ENCODE measurements at places on chromosomes 12 and 14.
A peak's percentile ranks its signal among the peaks of the same experiment; 100 is the strongest.

DNA sequence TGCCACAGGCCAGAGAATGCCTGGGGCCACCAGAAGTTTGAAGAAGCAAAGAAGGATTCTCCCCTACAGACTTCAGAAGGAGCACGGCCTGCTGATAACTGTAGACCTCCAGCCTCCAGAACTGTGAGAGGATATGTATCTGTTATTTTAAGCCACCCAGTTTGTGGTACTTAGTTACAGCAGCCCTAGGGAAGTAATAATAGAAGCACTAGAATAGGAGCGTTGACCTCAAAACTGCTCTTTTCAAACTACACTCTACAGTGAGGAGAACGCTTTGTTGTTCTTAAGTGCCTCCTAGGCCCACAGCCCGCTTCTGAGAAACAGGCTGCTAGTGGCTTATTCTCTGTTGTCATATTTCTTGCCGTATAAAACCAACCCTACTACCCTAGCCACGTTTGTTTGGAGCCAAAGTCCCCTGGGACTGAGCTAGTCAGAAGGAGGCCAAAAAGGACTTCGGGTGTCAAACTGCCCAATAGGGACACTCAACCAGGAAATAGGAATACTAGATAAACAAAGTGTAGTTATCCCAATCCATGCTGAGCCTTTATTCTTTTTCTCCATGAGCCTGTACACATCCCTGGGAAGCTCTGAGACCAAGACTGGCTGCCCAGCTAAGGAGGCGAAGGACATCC is 38.5 kb upstream of the FRS2 start:
- no peak for DNase-seq

GRCh38 chr12:75655315-75655806 is 144.0 kb upstream of the KRR1 start:
- no peak for DNase-seq

DNA sequence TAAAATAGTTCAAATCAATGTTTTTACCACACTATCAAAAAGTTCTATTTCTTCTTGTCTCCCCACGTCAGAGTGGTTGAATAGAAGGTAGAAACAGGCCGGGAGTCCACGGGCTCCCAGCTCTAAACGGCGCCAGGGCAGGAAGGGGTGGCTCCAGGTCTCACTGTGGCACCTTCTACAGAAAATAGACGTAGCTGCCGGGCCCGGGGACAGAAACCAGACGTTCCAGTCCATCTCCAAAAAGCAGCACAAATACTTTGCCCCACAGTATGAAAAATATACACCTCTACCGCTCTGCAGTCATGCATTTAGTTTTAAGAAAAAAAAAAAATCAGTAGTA is 30.9 kb downstream of the CCNK start:
- DNase-seq: no peak

DNA sequence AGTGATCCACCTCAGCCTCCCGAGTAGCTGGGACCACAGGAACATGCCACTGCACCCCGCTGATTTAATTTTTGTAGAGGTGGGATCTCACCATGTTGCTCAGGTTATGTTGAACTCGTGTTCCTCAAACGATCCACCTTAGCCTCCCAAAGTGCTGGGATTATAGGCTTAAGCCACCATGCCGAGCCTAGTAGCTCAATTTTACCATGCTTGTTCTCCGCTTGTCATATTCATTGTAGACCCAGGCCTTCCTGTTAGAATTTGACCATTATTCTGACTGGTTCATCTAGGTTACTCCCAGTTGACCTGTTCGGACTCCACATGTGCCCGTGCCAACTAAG is 24.7 kb downstream of the TMBIM6 start:
- no peak for DNase-seq

DNA sequence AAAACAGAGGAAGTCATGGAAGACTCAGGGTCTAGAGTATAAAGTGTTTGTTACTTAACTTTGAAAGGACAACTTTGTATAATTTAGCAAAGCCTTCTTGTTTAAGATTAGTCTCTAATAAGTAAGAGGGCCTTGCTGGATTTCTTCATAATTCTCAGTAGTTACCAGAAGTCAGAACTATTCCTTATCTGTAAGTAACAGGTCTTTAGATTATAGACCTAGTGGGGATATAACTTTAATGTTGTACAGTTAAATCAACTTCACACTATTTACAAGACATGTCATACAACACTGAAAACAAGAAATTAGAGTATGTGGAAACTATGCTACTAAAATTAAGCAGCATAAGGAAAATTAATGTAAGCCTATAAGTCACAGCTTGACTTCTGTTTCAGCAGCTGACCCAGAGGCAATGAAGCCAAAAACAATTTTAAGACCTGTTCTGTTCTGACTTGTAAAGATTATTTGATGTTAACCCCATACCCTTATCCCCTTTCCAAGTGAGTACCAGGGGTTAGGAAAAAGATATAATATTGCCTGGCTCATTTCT is 398.3 kb downstream of the RAD51B start:
- no peak for DNase-seq

DNA sequence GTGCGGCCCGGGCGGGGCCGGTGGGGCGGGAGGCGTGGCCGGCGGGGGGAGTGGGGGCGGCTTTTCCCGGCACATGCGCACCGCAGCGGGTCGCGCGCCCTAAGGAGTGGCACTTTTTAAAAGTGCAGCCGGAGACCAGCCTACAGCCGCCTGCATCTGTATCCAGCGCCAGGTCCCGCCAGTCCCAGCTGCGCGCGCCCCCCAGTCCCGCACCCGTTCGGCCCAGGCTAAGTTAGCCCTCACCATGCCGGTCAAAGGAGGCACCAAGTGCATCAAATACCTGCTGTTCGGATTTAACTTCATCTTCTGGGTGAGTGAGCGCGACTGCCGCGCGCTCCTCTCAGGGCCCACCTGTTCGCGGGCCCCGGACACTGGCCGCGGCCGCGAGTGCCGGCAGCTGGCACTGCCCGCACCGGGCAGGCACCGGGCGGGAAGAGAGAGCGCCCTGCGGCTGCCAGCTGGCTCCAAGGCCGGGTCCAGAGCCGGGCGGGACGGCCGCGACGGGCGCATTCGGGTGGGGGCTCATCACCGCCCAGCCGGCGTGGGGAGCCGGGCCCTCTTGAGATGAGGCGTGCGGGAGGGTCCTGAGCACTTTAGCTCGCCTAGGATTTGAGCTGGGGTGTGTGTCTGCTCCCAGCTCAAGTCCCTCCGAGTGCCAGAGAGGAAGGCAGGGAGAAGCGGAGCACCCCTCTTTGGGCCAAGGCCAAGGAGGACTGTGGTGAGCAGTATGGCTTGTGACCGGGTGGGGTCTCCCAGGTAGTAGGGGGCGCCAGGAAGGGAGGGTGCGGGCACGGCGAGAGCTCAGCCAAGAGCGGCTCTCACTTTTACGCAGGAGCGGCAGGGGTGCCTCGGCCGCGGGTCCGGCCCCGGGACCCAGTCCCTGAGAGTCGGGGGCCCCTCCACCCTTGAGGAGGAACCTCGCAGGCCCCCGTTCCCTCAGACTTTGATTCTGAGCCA is at the start of gene CD9:
Gene CD9 (plus strand): TSS at position 145 of the 957 bp plus-strand sequence. CDS start 100 bp downstream, at position 245.
- DNase-seq: no peak

DNA sequence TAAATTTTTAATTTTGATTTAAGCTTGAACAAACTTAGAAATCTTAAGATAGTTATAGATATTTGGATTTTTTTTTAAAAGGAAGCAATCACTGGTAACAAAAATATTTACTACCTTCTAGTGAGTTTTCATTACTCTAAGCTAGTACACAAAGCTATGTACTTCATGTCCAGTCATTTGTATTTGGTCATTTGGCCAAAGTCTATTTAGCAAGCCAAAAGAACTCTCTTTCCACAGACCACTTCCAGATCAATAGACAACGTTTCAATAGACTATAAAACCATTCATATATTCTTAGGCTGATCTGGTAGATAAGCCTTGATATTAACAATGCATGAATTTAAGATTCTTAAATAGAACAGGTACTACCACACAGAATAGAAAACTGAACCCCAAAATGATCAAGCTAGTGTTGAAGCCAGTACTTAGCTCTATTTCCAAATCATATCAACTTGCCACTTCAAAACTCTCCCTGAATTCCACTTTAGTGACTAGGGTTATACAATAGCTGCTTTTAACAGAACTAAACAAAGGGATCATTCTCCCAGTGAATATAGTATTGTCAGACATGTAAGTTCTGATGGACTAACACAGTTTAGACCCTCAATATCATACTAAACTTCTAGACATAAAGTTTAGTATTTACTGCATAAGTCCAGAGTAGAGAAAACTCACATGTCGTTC is 21.7 kb downstream of the CAPRIN2 start:
- DNase-seq: no peak

GRCh38 chr14:104392396-104393198 is 187.0 kb upstream of the C14orf180 start:
- DNase-seq: no peak

- no peak for DNase-seq
These were observed 79.2 kb downstream of the TBC1D30 start for GRCh38 chr12:64903479-64904152.

- no peak for DNase-seq
These were observed 56.9 kb downstream of the LMNTD1 start for GRCh38 chr12:25496098-25496587.

DNA sequence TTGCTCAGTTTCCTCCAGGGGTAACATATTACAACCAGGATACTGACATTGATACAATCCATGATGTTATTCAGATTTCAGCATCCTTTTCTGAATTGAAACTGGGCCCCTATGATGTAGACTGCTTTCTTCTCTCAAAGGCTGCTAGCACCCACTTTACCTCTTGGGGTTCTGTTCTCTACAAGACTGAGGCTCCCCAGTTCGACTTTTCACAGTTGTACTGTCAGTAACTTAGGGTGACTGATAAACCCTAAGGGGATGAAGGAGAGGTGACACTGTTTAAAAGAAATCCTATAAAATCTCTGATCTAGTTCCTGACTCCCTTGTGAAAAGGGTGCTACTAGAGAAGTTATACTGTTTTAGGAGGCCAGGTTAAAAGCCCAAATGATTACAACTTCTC is 818 bp downstream of the VPS33A start:
- DNase-seq: peak; percentile 17

DNA sequence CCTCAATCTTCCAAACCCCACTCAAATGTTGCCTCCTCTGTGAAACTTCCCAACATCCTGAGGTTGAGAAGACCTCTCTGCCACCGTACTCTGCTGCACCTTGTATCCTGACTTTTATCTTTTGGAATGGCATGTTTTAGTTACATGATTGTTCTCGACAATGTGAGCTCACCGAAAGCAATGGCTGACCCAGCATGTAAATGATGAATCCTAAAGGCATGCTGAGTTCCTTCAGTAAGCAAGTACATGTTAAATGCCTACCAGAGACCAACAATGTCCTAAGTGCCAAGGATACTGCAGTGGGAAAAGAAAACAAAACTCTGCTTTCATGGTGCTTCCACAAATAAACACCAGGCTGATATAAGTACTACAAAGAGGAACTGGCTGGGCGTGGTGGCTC is 13.7 kb downstream of the PPP1R13B start:
- DNase-seq: no peak

- no peak for DNase-seq
These were observed 44.8 kb upstream of the METAP2 start for GRCh38 chr12:95429172-95429510.

DNA sequence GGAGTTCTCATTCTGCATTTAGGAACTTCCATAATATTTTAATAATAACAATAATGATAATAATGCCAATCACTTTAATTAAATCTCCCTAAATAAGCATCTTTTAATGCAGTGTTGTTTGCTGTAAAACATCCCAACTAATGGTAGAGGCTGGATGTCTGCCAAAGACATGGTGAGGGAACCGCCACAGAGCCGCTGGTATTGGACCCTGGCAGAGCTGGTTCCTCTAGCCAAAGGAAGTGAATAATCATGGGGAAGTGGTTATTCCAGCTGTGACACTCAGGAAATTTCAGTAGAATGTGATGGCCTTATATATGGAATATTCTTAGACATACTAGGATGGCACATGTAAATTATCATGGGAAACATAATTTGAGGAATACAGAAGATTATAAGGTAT is 483.3 kb downstream of the ZFP36L1 start:
- no peak for DNase-seq

- DNase-seq: no peak
These were observed 66.8 kb downstream of the CLIP1 start for GRCh38 chr12:122355706-122356105.

DNA sequence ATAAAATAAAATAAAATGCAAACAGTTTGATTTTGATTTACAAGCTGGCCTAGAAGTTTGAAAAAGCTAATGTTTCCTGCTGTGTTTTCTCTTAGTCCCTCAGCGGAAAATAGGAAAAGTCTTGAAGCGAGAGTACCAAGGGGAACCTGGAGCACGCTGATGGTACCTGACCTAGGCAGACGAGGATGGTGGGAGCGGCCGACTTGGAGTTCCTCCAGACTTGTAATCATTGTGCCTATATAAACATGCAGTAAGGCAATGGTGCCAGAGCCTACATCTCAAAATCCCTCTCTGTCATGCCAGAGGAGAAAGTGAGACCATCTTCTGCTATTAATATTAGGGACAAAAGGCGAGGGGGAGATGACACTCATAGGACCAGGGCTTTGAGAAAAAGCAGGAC is 371.7 kb downstream of the TMEM132D start:
- DNase-seq: no peak

DNA sequence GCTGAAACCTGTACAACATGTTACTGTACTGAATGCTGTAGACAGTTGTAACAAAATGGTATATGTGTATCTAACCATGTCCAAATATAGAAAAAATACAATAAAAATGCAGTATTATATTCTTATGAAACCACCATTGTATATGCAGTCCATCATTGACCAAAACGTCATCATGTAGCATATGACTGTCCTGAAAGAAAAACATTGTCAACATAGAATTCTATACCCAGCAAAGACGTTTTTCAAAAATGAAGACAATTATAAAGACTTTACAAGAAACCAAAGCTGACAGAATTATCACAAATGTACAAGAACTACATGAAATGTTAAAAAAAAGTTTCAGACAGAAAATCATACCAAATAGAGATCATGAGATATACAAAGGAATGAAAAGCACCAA is 8.1 kb upstream of the GPATCH2L start:
- no peak for DNase-seq

GRCh38 chr12:120366845-120367232 is 2.1 kb downstream of the MSI1 start:
- DNase-seq: no peak

GRCh38 chr12:76503957-76504356 is 55.6 kb downstream of the OSBPL8 start:
- DNase-seq: no peak

DNA sequence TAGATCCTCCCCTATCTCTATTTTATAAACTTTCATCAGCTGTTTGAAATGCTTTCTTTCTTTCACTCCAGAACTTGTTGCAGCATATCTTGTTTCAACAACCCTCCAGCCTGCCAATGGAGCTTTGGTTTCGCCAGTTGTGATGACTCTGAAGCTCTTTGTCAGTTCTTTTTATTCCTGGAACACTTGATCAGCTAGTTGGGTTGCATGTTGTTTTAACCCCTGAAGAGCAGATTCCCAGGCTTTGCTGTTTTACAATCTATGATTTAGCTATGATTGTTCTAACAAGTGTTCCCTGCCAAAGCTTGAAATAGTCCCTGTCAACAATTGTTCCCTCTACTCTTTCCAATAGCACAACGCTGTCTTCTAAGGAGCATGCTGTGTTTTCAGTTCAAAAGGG is 50.6 kb upstream of the FUT8 start:
- no peak for DNase-seq

DNA sequence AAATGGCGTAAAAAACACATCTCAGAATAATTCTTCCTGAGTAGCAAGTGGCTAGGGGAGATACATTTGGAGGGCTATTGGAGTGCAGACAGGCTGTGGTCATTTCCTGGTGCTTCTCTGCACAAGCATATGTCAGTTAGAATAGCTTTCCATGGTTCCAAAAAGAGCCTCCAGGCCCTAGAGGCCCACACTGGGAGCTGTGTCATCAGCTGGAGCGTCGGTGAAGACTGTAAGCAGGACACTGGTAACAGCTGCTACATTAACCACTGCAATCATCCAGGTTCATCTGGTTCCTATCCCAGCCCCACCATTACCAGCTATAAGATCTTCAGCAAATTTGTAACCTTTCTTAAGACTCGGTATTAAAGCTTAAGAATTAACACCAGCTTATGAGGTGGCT is 31.7 kb upstream of the APPL2 start:
- no peak for DNase-seq

Measured in memory B cell (primary cell).